ENCODE measurements at places on chromosomes 12 and 14.

DNA sequence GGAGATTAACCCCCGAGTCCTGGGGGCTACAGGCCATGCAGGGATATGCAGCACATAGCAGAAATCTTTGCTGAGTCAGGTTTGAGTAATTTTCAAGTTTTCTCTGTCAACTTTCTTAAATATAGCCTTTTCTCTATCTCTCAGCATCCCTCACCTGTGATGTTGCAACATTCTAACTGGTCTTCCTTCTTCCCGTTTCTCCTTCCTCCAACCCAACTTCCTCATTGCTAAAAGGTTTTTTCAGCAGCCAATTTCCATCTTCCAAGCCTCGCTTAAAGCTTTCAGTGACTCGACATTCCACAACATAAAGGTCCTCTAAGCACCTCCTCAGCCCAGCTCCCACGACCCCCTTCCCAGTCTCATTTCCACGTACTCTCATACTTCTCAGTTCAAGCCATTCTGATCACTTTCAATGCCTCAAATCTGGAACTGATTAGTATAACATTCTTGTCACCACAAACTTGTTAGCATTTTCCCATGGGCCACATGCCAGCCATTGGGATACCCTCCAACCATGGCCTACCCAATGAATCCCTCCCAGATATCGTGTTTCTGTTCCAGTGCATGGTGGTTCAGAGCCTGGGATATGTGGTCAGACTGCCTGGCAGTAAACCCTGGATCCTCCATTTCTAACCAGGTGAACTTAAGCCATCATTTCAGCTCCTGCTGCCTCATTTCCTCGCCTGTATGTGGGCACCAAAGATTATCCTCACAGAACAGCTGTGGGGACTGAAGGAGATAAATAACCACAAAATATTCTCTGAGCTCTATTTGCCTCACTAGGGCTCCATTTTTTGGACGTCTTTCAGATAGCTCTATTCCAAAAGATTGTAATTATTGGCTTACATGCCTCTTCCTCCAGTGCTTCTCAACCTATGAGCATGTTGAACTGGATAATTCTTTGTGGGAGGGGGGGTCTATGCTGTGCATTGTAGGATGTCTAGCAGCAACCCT is 65.8 kb downstream of the KCNK10 start:
- no peak for DNase-seq

- DNase-seq = no peak
These were observed 24.2 kb downstream of the TRIM9 start for GRCh38 chr14:51070726-51071125.

- no peak for DNase-seq
These were observed 170.6 kb upstream of the DIO2 start for GRCh38 chr14:80381807-80382363.

DNA sequence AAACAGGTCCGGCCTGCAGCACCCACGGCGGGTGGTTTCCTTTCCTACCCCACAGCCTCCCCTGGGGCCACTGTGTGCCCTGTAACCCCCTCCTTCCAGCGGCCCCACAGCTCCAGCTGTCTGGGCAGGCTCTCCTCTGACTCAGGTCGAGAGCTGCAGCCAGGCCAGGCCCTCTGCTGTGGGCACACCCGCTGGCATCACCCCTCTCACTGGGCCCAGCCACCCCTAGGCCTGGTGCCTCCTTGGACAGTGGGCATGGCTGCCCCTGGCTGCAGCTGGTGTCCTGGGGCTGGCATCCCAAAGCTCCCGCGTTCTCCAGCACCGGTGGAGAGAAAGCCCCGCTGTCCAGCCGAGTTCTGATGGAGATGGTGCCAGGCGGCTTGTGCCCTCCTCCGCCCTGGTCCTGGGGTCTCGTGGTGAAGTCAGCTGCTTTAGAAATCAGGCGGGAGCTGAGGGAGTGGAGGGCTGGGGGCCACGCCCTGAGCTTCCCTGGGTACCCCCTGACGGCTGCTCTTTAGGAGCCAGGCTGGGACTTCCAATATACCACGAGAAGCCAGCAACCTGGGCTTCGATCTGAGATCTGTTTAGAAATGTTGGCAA is 114.9 kb downstream of the KIF26A start:
- no peak for DNase-seq

DNA sequence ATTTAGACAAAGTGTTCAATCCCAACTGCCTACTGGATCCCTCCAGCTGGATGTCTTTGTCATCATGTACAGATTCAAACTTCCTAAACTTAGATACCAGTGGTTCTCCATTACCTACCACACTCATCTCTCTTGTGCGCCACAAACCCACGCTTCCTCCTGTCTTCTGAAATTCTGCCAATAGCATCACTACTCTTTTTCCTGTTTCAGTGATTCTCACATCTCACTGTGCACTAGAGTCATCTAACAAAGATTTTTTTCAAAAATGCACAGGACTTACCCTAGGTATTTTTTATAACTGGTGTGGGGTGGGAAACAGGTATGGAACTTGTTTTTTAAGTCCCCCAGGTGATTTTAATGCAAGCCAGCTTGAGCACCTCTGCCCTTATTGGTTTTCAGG is 5.9 kb downstream of the PSMB5 start:
- DNase-seq = no peak

GRCh38 chr12:26717757-26718156 is 115.2 kb downstream of the ITPR2 start:
- DNase-seq = no peak

DNA sequence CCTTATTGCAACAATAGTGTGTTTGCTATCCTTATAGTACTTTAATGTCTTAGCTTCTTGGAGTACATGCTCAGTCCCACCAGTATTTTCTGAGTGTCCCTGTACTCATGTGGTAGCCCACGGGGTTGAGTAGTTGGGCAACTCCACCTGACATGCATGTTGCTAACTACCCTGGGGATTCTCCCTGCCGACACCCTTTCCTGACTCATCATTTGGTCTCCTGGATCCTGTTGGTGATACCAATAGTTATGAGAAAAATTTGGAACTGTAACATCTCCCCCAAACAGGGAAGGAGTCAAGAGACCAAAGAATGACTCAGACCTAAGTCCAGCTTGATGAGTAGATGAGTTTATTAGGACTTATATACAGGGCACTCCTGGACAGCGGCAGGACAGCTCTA is 101.6 kb downstream of the BRMS1L start:
- no peak for DNase-seq

DNA sequence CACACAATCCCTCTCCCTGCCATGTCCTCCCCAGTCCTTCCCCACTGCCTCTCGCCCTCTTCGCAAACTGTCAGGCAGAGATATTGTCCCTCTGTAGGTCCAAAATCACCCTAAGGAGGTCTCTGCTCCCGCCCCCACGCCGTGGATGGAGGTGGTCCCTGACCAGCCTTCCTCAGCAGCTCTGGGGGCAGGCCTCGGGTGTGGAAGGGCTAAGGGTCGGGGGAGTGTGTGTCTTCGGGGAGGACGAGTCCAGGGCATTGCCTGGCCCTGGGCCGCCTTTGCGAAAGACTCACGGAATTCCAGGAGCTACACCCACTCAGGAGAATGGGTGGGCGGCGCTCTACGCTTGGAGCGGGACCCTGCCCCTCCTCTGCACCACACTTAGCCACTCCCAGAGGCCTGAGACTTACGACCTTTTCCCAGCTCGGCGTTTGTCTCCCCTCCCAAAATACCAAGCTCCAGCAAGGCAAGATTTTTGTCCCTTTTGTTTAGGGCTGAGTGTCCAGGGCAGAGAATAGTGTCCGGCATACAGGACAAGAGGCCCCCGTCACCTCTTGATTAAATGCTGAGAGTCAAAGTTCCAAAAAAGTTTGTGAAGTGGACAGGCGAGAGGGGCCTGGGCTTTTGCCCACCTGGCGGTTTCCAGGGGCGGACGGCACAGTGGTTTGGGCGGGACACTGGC is 881 bp downstream of the PYGL start:
- no peak for DNase-seq

DNA sequence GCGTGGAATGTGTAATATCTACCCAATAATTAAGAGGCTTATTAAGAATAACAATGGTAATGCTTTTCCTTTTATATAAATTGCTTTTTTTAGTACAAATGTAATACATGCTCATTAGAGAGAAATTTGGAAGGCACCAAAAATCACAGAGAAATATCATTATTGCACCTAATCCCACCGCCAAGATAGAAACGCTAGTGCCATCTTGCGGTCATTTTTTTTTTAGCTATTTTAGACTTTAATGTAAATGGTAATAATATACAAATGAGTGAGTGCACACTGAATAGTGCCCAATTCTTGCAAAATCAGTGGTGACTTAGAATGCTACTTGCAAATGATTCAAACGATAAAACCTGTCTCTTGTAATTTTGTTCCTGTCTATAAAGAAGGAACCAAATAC is 576.8 kb upstream of the TMEM132C start:
- no peak for DNase-seq

DNA sequence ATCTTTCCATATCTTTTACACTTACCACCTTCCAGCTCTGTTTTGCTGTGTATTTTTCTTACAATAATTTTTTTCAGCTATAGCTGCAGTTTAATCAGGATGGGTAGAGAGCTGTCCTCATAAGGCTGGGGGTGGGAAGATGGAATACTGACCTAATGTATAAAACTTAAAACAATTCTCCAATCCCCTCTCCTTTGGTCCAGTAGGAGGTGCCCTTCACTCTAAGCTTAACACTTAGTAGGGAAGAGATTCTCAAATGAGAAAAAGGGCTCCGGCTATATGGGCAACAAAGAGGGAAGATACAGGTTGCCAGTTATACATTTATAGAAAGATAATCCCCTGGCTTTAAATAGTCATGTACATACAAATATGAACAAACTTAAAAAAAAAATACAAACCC is 2.8 kb downstream of the ORMDL2 start:
- DNase-seq = no peak

DNA sequence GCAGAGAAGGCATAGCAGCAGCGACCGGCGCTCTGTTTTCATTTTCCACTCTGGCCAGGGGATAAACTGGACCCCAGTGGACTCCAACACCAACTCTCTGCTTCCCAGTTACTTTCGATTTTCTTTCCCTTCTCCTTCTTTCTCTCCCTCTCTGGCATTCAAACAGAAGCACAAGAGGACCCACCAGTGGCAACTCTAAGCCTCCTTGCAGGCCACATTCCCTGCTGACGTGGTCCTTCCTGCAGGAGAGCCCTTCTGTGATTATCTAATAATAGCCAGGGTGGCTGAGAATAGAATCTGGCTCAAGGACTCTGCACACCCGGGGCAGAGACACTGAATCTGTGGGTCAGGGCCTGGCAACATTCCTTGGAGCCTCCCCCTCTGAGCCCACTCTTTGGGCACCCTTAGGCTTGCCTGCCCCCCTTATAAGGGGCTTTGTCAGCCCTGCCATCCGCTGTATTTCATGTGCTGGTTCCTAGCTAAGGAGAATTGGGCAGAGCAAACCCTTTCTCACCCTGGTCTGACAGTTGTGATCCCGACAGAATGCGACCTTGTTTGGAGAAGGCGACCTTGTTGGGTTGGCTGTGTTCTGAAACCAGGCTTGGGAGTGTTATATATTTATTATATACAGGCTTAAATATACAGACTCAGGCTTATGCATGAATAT is 8.2 kb upstream of the HOXC6 start:
- no peak for DNase-seq

GRCh38 chr12:26691234-26691970 is 141.6 kb downstream of the ITPR2 start:
- peak; percentile 50 for DNase-seq

DNA sequence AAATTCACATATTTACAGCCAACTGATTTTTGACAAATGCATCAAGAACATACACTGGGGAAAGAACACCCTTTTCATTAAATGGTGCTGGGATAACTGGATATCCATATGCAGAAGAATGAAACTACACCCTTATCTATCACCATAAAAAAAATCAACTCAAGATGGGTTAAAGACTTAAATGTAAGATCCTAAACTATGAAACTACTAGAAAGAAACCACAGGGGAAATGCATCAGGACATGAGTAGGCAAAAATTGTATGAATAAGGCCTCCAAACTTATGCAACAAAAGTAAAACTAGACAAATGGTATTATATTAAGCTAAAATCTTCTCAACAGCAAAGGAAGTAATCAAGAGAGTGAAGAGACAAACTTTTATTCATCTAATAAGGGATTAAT is 242.6 kb downstream of the CPNE8 start:
- DNase-seq = no peak

DNA sequence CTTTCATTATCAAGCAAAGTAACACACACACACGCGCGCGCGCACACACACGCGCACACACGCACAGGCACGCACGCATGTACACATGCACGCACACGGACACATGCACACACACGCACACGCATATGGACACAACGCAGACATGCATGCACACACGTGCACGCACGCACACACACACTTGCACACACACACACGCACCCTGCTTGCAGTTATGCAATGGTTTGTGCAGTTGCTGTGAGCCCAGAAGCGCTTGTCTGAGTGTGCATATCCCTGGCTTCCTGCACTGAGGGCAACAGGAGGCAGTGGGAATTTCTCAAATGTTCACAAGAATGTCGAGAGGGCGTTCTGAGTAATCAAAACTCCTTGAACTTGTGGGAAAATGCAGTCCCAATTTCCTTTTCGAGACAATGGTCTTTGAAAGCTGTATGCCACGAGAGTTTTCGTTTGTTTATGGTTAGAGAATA is 41.6 kb downstream of the NFKBIA start:
- DNase-seq = no peak

- no peak for DNase-seq
These were observed 1.7 kb downstream of the P2RX2 start for GRCh38 chr12:132620113-132620898.

DNA sequence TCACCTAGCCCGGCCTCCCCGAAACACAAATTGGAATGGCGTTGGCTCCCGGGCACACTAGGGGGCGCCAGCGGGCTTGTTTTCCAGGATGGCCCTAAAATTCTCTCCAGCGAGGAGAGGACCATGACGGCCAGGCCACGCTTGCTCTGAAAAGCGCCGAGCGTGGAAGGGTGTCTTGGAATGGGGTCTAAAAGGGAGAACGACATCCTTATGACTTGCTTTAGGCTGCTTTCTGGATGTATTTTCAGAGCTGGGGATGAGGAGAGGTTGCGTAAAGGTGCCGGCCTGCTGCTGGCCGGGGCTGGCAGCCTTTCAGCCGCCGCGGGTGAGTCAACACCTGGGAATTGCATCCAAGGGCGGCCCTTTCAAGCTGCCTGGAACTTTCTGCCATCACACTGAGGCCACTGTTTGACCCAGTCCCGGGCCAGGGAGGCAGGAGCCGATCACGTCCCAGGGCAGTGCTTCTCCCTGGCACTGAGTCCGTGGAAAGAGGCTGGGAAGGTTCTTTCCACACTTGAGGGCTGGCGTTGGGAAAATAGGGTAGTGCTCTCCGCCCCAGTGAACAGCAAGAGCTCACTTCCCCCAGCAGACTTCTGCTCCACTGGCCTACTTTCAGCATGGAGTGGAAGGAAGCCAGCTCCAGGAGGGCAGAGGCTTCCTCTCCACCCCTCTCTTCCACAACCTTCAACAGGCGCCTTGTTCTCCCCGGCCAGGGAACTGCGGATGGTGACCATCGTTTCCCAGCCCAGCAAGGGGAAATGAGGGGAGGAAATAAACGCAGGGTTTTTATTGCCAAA is 216.2 kb downstream of the TTC8 start:
- peak; percentile 84 for DNase-seq

- no peak for DNase-seq
These were observed 4.8 kb downstream of the MYH7 start for GRCh38 chr14:23430723-23431085.

GRCh38 chr14:105285174-105285573 is 15.6 kb downstream of the BRF1 start:
- no peak for DNase-seq

- DNase-seq = no peak
These were observed 56.1 kb upstream of the DDX11 start for GRCh38 chr12:31017535-31017934.

All from AG09319 (cell line).